ENCODE measurements at places on chromosomes 11 and 22. TPM values are rescaled to one million over a fixed set of nuclear protein-coding genes. Genes with fewer than 3 reads are reported as not detected.

GRCh38 chr11:69801513-69802335 is 17.5 kb downstream of the FGF3 start:
- no peak for DNase-seq

GRCh38 chr11:123979311-123979710 is 1.7 kb upstream of the OR10S1 start:
- no peak for DNase-seq

GRCh38 chr11:67369801-67370284 is 3.6 kb downstream of the CLCF1 start:
- no peak for DNase-seq

THRSP gene
- total RNA-seq: 13.0 TPM

F2 gene
- not detected for total RNA-seq

FZD4 gene
- total RNA-seq: 12.8 TPM

- DNase-seq: no peak
Observed at GRCh38 chr22:20111689-20112622, 3.9 kb upstream of the RANBP1 start.

DNA sequence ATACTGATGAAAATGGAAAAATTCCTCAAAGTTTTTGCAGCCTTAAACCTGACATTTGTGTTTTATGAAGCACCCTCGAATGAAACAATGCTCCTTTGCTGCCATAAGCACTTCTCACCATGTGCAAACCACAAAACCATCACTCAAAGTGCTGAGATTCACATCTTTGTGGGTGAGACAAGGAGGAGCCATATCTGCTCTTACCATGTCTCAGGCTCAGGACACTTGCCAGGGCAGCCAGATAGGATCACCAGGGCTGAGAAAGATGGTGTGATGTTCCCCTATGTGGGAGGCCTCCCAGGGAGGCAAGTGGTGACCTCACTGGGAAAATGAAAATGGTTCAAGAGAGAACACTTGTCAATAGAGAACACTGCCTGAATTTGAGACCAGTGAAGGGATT is 120.4 kb downstream of the CCDC34 start:
- no peak for DNase-seq

C11orf91 gene
- not detected for total RNA-seq

DNA sequence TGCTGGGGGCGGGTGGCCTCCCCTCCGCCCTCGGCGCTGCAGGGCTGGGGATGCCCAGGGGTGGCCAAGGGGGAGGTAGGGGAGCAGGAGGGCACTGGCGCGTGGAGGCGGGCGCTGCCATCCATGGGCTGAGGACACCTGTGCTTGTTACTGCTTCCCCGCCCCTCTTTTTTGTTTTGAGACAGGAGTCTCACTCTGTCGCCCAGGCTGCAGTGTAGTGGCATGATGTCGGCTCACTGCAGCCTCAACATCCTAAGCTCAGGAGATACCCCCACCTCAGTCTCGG is 683 bp upstream of the FADS3 start:
- no peak for DNase-seq

GRCh38 chr11:126418887-126419286 is 63.4 kb downstream of the ST3GAL4 start:
- DNase-seq: no peak

GRCh38 chr11:69398529-69399492 is 82.7 kb upstream of the LINC01488 start:
- DNase-seq: no peak

WDR74 gene
- total RNA-seq: 93.8 TPM

FGF3 gene
- total RNA-seq: not detected

GRCh38 chr22:50269970-50270665 is at the start of gene MAPK11:
Gene MAPK11 (minus strand): TSS chr22:50270380. CDS start chr22:50270292, 88 bp downstream.
- DNase-seq: no peak

- no peak for DNase-seq
Observed at GRCh38 chr11:59598961-59599360, 16.6 kb downstream of the OSBP start.

PGA5 gene
- total RNA-seq: not detected

GRCh38 chr22:32665676-32666075 is 135.8 kb upstream of the TIMP3 start:
- no peak for DNase-seq

DNA sequence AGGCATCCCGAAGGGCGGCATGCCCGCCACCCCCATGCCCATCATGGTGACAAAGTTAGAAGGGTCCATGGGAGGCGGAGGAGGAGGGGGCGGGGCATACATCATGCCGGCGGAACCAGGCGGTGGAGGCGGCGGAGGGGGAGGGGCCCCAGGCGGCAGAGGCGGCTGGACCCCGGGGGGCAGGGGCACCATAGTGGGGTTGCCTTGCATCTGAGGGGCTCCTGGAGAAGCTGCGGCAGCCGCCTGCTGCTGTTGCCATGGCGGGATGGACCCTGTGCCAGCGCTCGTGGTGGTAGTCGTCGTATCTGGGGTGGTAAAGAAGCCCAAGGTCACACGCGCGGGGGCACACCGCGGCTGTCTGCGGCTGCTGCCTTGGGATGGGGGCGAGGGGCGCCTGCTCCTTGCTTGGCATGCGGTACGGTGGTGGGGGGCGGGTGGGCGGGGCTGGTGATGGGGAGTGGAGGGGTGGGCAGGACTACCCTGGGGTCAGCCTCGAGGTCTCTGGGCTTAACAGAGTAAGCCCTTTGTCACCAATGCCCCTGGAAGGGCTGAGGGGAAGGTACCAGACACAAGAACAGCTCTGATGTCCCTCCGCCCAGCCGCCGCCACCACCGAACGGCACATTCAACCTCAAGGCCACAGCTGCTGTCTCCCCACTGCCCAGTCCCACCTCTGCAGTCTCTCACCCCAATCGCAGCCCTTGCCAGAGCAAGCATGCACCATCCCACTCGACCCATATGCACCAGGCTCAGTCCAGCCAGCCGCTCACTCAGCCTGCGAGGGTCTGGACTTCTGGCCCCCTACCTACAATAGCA is 6.3 kb upstream of the PYGM start:
- DNase-seq: peak; percentile 76

Data from lower leg skin (tissue), 4 donors.